Progenitor cell of endocrine pancreas (in vitro differentiated cells): ENCODE measurements at places on chromosomes 2 and 18. TPM values are rescaled to one million over a fixed set of nuclear protein-coding genes. Genes with fewer than 3 reads are reported as not detected.
A peak's percentile ranks its signal among the peaks of the same experiment; 100 is the strongest.

Gene C2orf78
- not detected in 2 replicates for total RNA-seq

Gene SMPD4
- 86.0 and 93.8 TPM in 2 replicates for total RNA-seq

Gene KCNG2
- total RNA-seq: not detected in 2 replicates

Gene CDH19
- total RNA-seq: not detected in 2 replicates

Gene SALL3
- total RNA-seq: 0.34 and 0.51 TPM in 2 replicates

DNA sequence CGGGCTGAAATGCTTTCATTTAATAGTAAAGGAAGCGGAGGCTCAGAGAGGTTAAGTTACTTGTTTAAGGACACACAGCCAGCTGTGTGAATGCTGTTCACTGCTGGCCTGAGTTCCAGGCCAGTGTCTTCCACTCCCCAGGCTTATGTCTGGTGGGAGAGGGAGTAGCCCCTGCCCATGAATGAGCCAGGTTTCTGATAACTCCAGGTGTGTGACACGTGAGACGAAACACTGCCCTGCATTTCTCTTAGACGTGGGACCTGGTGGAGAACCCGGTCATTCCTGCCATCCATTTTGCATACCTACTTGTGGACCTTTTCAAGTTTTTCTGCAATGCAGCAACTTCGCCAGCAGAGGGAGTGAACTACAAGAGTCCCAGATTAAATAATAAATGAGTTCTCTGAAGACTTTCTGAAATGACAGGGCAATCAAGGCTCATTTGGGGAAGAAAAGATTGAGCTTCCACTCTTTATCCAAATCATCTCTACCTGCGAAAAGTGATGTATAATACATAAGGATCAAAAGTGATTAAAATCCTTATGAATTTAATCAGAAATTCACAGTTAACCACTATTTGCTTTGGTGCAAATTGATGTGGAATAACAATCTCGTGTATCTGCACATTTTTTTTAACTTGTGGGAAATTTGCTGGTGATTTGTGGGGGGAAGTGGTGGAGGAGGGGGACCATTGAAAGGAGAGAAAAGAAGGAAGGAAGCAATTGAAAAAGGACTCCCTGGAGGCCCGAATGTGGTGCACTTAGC lies 79.4 kb upstream of the ASB18 start:
- DNase-seq: peak; percentile 26

DNA sequence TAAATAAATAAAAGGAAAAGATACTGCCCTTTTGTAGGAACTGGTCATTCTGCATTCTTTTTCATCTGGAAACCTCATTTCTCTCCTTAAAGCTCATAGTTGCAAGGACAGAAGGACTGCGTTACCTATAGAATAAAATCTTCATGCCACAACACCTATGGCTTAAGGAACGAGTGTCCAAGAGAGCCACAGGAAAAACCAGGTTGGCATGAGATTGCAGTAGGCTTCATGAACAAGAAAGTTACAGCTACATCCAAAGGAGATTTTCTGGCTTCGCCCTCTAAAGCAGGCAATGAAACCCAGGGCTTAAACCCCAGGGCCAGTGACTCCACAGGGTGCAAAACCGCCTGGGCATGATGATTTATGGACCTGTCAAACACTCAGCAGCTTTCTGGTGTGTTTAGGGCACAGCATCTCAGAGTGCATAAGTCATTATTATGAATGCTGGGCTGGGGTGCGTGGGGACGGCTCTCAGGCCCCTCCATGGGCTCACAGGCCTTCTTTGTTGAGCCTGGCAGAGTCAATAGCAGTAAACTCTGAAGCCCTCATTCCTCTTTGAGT lies 30.7 kb upstream of the PIEZO2 start:
- no peak for DNase-seq

DNA sequence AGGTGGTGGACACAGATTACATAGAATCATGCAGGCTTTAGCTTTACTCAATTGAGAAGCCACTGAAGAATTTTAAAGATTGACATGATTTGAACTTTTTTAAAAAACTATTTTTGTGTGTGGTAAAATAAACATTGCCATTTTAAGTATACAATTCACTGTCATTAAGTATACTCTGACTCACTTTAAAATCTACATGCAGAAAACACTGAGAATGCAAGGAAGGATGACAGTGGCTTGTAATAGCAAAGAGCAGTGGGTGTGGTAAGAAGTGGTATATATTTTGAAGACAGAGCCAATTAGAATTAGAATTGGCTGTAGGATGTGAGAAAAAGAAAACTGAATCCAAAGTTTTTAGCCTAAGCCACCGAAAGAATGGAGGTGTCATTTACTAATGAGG lies 14.9 kb downstream of the TRMT61B start:
- no peak for DNase-seq

- no peak for DNase-seq
Observed at GRCh38 chr2:27073782-27074181, 2.3 kb upstream of the OST4 start.

DNA sequence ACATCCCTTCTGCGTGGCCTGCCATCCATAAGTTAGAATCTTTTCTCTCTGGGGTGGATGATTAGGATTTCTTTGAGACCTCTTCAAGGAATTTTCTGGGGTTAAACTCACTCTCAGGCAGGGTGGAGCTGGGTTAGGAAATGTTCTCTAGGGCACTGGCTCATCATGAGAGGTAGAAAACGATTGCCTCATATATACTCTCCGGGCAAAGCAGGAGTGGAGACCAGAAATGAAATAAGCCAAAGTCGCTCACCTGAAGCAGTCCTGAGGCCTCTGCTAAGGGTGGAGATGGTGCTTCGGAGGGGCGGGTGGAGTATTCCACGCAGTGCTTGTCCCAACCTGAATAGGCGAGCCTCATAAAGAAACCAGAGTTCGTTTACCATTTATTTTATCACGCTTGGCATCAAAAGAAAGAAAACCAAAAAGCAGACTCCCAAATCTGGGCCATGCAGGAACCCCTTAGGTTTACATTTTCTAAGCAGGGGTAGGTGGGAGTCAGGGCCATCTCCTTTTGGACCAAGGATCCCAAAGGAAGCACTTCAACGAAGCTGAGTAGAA lies 249.3 kb upstream of the MEIS1 start:
- no peak for DNase-seq

GRCh38 chr2:96233880-96234316 lies 25.3 kb upstream of the STARD7 start:
- DNase-seq: no peak

- DNase-seq: peak; percentile 21
Observed at GRCh38 chr2:234500394-234501006, 3.6 kb upstream of the ARL4C start.

DNA sequence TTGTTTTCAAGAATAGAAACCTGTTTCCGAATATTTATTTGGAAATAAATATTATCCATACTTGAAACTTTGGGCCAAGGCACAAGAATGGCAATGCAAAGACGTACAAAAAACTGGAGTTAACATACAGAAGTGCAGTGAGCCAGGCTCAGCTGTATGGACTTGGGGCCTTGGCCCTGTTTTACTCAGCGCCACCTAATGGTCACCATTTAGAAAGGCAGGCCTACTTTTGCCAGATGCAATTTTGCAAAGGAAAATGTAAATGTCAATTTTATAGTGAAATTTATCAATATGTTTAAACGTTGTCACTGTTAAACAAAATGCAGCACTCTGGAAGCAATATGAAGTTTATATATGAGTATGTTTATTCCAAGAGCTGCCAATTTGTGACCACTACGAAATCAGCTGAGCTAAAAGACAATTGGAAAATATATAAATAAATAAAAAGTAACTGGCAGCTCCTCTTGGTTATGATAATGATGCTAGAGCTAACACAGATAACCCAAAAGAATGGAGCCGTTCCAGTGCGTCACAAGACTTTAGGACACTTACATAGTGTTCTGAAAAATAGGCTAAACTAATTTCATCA lies 155.0 kb downstream of the ARHGAP15 start:
- no peak for DNase-seq

- DNase-seq: no peak
Observed at GRCh38 chr2:23596316-23596885, 211.4 kb downstream of the KLHL29 start.

DNA sequence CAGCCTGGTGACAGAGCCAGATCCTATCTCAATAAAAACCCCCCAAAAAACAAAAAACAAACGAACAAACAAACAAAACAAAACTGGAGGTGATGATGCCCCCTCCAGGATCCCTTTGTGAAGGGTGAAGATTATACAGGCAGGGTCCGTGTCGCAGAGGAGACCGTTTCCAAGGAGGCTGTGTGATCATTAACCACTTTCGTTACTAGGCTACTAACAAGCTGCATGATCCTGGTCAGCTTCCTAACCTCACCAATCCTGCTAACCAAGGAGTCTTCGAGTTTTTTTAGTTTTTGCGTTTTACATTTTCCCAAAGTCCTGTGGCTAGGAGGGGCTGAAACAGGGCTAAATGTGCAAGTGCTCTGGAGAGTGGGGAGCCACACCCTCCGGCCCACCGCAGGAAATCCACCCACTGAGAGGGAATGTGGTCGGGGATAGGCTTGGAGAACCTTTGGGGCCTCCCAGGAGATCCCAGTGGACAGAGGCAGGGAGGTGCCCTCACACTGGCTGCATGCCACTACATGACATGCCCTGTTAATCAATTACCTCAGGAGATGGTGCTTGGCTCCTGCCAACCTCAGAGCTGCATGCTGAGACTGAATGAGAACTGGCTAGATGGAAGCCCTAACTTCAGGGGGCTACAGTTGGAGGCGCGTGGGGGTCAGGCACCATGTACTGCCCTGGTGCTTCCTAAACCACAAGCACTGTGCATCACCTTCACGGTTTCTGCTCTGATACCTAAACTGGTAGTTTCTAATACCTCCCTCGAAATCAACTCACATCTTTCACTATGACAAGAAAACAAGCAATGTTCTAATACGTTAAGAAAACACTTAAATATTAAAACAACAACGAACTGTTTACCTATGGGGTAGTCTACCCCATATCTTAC lies 67.5 kb upstream of the RGPD5 start:
- DNase-seq: no peak
